ENCODE measurements at places on chromosomes 13 and 19. TPM values are rescaled to one million over a fixed set of nuclear protein-coding genes. Genes with fewer than 3 reads are reported as not detected.

The SIGLEC10 gene
- total RNA-seq, result not detected

The CFAP97D2 gene
- total RNA-seq, result not detected

The TRIP10 gene
- total RNA-seq, result 43.9 TPM

The BLOC1S3 gene
- total RNA-seq, result 7.8 TPM

The ALDH16A1 gene
- 40.3 TPM for total RNA-seq

The ZNF256 gene
- 3.5 TPM for total RNA-seq

The CBARP gene
- total RNA-seq, result 2.6 TPM

The OR10H1 gene
- not detected for total RNA-seq

The OR7C1 gene
- not detected for total RNA-seq

The SYDE1 gene
- 13.4 TPM for total RNA-seq

The DNAJC3 gene
- 85.9 TPM for total RNA-seq

The GRIN3B gene
- total RNA-seq, result not detected

The GPR42 gene
- total RNA-seq, result not detected

The JOSD2 gene
- total RNA-seq, result 22.1 TPM

The LRRC25 gene
- total RNA-seq, result not detected

The CYP2B6 gene
- total RNA-seq, result not detected

The LIG4 gene
- total RNA-seq, result 16.7 TPM

The KLK15 gene
- not detected for total RNA-seq

The FSD1 gene
- 34.1 TPM for total RNA-seq

The KLF2 gene
- 5.3 TPM for total RNA-seq

The BCAM gene
- 10.0 TPM for total RNA-seq

The KCNJ14 gene
- 0.30 TPM for total RNA-seq

The FFAR3 gene
- total RNA-seq, result not detected

The TMEM59L gene
- 0.15 TPM for total RNA-seq

The MISP3 gene
- 0.61 TPM for total RNA-seq

The OR7D2 gene
- not detected for total RNA-seq

The ZNF835 gene
- under 0.01 TPM for total RNA-seq

The TNNT1 gene
- total RNA-seq, result 1.4 TPM

The TRIM13 gene
- total RNA-seq, result 36.9 TPM

The CYP2S1 gene
- not detected for total RNA-seq

The ANGPTL4 gene
- 9.9 TPM for total RNA-seq

The KLK2 gene
- not detected for total RNA-seq

The CYP2F1 gene
- total RNA-seq, result not detected

Data from epithelial cell of umbilical artery (primary cell).